ENCODE measurements at places on chromosomes 6 and 20.

GRCh38 chr6:159483259-159483658 is 209.8 kb downstream of the SOD2 start:
- DNase-seq: no peak

DNA sequence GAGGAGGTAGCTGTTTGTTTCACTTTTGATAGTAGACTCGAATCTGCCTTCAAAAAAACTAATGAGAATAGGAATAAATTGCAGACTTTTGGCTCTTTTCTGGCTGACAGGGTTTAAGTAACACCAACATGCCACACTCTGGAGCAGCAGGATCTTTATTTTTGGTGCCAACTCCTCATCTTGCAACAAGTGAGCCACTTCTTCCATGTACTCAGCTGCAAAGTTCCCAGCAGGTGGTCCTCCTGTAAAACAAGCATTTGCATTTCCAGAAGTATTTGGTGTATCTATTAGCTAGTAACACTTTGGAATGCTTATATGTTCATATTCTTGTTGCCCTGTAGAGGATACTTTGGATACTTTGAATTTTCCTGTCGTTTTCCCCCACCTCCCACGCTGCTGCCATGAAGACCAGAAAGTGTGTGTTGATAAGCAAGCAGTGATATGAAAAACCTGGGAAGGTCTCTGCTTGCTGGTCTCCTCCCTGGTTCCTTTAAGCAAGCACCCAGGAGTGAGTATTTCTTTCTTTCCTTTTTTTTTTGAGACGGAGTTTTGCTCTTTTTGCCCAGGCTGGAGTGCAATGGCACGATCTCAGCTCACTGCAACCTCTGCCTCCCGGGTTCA is 1.0 kb downstream of the ARMH2 start:
- no peak for DNase-seq

DNA sequence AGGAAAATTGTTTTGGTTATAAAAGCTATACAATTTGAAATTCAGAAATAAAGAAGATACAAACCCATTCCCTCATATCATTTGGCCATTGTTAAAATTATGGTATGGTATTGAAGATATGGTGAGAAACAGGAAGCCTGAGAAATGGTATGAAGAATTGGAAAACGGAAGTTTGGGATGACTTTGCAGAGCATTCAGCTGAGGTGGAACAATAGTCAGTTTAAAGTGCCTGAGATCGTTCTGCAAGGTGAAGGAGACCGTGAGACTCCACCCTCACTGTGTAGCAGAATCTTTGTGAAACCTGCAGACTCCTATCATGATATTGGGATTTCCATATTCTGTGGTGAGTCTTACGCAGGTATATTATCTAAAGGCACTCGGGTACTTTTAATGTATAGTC is 97.3 kb downstream of the ADGRB3 start:
- no peak for DNase-seq

GRCh38 chr6:20542927-20543602 is 8.8 kb downstream of the CDKAL1 start:
- no peak for DNase-seq

DNA sequence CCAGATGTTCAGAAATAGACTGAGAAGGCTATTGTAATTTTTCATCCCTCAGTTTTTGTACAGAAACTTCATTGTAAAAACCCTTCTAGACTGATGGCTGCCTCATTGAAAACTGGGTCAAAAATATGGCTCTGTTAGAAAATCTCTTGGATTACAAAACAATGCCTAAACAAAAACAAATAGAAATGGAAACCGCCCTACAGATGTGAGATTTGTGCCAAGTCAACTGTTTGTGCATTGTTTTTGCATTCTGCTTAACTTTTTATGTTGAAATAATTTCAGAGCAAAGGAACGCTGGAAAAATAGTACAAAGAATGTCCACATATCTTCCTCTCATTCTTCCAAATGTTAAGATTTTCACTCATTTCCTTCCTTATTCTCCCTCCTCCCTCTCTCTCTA is 425.1 kb downstream of the FOXA2 start:
- DNase-seq: no peak

- DNase-seq: no peak
These were observed 14.5 kb upstream of the SEC63 start for GRCh38 chr6:107972413-107973096.

DNA sequence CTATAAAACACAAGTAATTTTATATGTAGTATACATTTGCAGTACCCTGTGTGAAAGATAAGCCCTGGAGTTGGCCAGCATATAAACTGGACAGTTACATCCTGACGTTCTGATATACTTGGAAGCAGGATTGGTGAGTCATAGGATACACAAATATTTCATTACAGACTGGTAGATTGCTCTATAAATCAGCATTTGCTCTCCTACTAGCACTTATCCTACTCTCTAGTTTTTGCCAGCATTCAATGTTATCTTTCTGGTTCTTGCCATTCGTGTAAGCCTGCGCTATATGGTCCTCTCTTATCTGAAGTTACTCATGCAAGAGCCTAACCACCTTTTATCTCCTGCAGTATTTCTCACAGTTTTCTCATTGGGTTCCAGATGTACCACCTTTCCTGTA is 680.2 kb upstream of the MMS22L start:
- no peak for DNase-seq

- DNase-seq: no peak
These were observed 202.1 kb upstream of the EPHA7 start for GRCh38 chr6:93621442-93621841.

- DNase-seq: no peak
These were observed 14.7 kb downstream of the DPPA5 start for GRCh38 chr6:73339340-73339739.

- DNase-seq: no peak
These were observed 44.5 kb upstream of the NCOA3 start for GRCh38 chr20:47456952-47457724.

DNA sequence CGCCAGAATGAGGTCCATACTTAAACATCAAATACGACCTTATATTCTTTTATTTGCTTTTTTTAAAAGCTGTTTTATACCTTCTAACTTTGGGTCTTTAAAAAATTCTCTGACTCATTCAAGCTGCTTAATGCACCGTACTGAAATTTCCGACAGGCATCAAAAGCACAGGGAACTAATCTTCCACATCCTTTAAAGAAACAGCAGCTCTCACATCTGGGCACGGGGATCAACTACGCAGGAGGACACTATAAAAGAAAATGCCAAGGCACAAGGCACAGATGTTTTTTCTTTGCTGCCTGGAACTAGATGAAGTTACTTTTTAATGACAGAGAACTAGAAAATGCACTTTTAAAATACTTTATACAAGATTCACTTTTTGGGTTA is 112.4 kb upstream of the ARG1 start:
- DNase-seq: no peak

GRCh38 chr20:51763965-51764602 is 4.1 kb downstream of the ATP9A start:
- no peak for DNase-seq

DNA sequence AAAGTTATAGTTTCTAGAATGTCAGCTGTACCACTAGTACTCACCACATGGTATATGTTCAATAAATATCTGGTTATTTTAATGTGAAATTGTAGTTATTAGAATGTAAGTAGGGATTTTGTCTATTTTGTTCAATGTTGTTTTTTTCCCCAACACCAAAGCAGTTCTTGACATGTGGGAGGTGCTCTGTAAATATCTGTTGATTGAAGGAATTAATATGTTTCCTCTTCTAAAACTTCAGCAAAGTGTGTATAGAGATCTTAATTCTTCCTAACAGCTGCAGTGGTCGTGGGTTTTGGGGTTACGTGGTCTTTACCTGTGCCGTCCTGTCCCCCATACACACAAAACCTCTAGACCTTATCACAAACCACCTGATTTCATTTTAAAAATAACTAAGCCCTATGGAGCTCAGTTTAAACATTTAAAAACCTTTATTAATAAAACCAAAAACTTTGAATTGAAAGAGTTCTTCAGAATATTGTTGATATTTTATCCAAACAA is 471.9 kb upstream of the SOX4 start:
- no peak for DNase-seq

GRCh38 chr6:39884696-39885095 is 49.6 kb downstream of the MOCS1 start:
- DNase-seq: no peak

DNA sequence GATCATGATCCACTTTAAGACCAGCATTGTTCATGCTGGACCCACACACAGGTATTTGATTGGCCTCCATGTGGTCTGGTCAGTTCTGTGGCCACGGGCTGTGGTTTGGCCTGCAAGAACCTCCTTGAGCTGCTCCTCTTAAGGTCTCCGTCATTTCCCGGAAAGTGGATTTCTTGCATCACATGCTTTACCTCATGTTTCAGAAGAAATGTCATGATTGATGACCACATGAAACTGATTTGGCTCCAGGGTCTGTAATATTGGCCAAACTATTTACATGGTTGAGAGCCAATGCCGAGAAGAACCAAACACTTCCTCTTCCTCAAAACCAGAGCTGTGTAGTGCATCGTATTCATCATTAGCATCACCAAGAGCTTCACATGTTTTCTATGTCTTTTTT is 13.2 kb upstream of the RSPH3 start:
- no peak for DNase-seq

DNA sequence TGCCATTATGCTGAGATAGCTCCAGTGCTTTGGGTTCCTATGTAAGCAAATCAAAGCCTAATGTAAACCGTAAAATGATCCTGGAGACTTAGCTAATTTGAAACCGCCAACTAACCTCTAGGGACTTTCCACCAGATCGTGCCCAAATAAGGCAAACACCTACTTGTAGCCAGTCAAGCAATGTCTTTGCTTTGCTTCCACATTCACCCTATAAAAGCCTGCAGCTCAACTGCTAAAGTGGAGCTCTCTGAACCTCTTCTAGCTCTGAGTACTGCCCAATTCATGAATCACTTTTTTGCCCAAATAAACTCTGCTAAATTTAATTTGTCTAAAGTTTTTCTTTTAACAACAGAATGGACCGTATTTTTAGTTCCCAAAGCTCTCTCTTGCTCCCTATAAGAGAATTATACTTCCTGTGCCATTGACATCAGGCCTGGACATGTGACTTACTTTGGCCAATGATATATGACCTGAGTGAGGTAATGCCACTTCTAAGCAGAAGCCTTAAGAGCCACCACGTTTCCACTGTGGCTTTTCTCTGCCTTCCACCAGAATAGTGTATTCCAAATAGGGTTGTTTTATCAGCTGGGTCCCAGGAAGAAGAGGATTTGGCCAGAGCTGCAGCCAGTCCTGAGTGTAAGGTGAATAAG is 34.8 kb upstream of the PSMF1 start:
- no peak for DNase-seq

- no peak for DNase-seq
These were observed 6.6 kb downstream of the CITED2 start for GRCh38 chr6:139367810-139368351.

DNA sequence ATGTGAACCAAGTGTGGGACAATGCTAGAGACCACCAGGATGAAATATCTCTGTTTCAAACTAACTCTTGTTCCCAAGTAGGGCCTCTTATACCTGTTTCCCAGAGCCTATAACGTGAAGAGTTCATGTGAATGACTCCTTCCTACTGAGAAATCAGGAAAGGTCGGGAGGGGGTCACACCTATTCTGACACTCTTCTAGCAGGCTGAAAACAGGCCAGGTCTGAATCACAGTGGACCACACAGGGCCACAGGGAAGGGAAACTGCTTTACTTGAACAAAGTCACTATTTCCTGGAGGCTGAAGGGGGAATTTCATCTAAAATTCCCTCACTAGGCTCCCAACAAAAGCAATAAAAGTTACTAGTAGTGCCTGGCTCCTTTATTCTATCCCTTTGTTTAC is 88.4 kb upstream of the BMP2 start:
- no peak for DNase-seq

DNA sequence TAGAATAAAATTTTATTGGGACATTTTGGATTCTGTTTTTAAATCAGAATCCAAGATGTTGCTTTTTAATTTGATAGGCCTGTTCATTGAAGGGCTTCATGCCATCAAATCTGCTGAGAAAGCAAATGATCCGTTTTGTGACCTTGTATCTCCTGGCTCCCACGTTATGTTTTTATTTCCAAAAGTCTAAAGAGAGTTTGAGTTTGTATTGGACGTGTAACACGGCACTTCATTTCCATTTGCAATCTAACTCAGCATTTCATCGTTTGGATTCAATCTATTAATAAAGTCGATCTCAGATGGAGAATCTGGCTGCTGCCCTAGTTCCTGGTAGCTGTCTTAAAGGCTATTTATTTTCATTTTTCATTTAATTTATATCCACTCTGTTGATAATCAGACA is 17.0 kb downstream of the KIF25 start:
- no peak for DNase-seq

GRCh38 chr6:166259296-166259977 is 48.8 kb downstream of the PRR18 start:
- DNase-seq: no peak

DNA sequence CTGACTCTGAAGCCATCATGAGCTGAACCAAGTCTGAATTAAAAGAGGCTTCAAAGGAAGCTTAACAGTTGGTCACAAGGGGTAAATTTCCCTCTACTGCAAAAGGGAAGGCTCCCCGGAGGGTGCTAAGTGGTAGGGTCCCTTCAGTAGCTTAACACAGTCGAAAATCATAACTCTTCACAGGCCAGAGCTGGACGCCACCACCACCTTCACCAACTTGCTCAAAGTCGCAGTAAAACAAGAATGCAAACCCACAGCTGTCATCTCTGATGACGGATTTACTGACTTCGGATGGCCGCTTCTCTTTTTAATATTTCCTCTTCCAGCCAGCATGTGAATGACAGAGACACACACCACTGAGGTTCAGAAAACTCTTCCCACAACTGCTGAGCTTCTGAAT is 144.7 kb upstream of the FBXL4 start:
- no peak for DNase-seq

- DNase-seq: no peak
These were observed 14.8 kb downstream of the SEMG2 start for GRCh38 chr20:45235995-45236394.

DNA sequence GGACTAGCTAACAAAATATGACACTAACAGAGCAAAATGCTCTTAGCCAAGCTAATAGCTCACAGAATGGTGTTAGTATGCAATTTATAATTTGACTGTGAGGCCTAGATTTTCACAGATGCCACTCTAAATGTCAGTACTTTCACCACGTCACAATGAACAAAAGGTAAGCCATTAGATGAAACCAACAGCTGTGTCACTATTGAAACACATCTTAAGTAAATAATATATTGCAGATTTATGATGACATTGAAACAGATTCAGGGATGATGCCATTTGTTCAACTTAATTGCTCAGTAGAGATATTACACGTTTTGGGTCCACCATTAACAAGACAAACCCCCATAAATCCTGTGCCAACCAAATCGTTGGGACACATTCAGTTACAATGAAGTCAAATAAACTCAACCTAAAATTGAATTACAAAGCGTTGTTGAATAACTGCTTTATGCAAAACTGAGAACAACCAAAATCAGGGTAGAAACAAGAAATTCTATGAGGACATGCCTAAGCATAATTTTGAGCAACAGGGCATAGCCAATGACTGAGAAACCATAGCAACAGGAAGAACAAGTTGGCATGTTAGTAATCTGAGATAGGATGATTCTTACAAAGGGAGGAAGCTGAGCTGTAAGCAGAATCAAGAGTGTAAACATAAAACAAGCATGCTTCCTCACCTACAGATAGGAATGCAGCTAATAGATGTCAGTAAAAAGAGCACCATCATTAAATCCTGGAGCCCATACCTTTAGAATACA is 85.6 kb upstream of the KHDRBS2 start:
- DNase-seq: no peak

- DNase-seq: no peak
These were observed 15.9 kb downstream of the SLC22A23 start for GRCh38 chr6:3440911-3441310.

- DNase-seq: no peak
These were observed 13.1 kb downstream of the CD2AP start for GRCh38 chr6:47490676-47491075.

GRCh38 chr6:26205625-26206574 is 118.7 kb downstream of the HFE start:
- no peak for DNase-seq

- no peak for DNase-seq
These were observed 30.0 kb upstream of the CHMP4B start for GRCh38 chr20:33781133-33781532.
